ENCODE measurements at places on chromosomes 3 and 15.

- DNase-seq: no peak
These were observed 8.6 kb upstream of the SEC13 start for GRCh38 chr3:10329495-10330015.

- DNase-seq: no peak
These were observed 31.5 kb upstream of the IMPG2 start for GRCh38 chr3:101351829-101352228.

DNA sequence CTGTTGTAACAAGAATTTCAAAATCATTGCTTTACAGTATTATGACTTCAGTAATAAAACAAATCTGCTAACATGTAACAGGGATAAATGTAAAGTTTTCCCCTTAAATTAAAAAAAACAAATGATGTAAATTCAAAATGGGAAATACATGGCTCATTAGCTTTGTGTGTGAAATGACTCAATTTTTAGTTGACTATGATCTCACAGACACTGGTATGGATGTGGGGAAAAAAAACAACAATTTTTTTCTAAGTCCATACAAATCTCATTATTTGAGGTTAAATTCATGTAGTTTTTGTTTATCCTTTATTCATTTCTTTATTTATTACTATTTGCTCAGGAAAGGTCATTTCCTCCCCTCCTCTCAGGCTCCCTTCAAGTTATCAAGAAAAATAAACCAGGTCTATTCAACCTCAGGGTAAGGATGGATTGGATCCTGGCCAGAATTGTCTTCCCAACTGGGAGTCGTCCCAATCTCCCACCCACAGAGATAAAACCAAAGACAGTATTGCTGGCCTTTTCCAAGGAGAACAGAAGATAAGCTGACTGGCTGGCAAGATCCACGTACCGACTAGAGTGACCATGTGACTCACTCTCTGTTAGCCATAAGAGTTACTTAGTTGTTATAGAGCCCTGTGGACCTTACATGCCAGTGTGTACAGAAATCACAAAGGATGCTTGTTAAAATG is 373.3 kb downstream of the GAP43 start:
- DNase-seq: no peak

DNA sequence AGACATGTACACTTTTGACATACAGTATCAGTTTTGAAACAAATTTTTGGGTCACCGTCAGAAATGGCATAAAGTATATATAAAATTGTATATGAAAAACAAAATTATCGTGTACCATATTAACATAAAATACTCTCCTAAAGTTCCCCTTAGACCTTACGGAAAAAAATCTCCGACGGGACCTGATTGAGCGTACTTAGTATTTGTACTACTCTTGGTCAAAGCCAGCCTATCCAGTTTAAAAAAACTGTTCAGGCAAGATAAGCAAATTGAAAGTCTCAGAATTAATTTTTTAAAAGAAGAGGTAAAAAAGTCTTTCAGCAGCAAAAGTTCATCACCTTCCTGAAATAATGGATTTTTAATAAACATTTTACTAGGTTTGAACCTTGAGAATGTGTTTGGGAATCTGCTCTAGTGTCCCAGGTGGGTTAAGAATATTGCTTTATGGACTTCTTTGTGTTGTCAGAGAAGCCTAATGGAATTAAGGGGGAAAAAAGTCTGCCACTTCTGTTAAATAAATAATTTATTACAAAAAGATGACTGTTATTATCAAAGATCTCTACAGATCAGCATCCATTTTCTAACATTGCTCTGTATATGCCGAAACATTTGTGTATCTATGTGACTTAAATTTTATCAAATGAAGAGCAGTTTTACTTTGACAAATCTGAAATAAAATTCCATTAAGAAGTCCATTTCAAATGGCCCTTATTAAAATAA is 48.6 kb downstream of the ZBTB20 start:
- no peak for DNase-seq

DNA sequence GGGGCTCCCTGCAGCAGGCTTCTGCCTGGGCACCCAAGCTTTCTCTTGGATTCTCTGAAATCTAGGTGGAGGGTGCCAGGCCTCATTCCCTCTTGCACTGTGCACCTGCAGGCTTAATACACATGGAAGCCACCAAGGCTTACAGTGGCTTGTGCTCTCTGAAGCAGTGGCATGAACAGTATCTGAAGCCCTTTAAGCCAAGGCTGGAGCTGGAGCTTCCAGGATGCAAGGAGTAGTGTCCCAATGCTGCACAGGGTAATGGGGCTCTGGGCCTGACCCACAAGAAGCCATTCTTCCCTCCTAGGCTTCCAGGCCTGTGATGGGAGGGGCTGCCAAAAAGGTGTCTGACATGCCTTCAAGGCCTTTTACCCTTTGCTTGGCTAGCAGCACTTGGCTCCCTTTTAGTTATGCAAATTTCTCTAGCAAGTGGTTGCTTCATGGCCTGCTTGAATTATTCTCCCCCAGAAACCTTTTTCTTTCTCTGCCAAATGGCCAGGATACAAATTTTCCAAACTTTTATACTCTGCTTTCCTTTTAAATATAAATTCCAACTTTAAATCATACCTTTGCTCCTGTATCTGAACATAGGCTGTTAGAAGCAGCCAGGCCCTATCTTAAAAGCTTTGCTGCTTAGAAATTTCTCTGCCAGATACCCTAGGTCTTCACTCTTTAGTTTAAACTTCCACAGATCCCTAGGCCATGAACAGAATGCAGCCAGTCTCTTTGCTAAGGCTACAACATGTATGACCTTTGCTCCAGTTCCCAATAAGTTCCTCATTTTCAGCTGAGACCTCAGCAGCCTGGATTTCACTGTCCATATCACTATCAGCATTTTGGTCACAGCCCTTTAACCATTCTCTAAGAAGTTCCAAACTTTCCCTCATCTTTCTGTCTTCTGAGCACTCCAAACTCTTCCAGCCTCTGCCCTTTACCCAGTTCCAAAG is 201.1 kb upstream of the LRRFIP2 start:
- no peak for DNase-seq

DNA sequence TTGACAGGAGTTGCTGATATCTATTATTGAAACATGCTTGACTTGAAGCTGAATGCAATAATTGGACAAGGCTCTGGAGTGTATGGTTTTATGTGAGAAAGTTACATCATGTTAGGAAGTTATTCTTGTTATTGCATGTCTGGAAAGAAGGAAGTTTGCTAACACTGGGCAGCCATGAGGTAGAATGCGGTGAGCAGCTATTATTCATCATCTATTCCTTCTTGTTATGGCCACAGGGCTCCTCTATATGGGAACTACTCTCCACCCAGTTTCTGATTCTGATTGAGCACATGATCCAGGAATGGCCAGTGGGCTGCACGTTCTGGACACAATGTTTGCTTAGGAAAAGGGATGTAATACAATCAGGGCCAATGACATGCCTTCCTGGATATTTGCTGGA is 37.8 kb upstream of the SCN5A start:
- no peak for DNase-seq

- DNase-seq: no peak
These were observed 25.4 kb downstream of the CYP8B1 start for GRCh38 chr3:42850263-42850662.

DNA sequence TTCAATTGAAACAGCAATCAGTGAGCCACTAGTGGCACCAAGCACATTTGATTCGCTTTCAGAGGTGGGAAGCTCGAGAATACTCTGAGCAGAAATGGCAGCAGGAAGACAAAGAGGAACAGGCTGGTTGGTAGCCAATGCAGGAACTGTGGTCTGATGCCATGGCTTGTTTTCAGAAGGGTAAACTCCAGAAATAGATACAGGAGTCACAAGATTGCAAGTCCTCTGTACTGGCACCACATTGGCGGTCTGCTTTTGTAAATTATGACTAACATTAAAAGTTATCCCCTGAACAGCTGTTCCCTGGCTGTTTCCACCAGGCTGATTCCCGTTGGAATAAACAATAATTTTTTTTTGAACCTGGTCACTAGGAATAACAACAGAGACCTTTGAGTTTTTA is 35.5 kb downstream of the USF3 start:
- no peak for DNase-seq

- no peak for DNase-seq
These were observed 12.4 kb downstream of the RTP2 start for GRCh38 chr3:187689984-187690383.

GRCh38 chr3:120659285-120659684 is 22.8 kb downstream of the HGD start:
- no peak for DNase-seq

DNA sequence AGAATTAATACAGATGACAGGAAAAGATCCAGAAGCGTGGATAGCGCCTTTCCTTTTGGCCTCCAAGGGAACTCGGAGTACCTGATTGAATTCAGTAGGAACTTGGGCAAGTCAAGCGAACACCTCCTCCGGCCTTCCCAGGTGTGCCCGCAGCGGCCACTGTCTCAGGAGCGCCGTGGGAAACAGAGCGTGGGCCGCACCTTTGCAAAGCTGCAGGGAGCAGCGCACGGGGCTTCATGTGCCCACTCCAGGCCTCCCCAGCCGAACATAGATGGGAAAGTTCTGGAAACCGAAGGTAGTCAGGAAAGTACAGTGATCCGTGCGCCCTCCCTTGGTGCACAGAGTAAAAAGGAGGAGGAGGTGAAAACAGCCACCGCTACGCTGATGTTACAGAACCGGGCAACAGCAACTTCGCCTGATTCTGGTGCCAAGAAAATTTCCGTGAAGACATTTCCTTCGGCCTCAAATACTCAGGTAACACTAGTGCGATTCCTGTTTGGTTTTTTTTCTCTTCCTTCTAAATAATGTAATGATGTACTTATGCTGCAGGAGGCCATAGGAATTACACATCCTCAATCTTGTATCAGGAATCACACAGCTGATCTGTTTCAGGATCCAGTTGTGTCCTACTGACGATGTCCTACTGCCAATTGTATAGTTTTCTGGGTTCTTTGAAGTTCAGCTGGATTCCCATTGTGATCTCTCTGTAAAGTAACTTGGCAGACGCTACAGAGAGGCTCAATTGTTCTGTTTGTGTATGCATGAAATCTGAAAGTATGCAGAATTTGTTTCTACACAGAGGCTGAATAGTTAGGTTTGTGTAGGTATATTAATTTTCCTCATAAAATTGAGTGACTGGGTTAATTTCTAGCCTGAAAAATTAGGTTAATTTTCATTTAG is 63.1 kb downstream of the CGNL1 start:
- no peak for DNase-seq

DNA sequence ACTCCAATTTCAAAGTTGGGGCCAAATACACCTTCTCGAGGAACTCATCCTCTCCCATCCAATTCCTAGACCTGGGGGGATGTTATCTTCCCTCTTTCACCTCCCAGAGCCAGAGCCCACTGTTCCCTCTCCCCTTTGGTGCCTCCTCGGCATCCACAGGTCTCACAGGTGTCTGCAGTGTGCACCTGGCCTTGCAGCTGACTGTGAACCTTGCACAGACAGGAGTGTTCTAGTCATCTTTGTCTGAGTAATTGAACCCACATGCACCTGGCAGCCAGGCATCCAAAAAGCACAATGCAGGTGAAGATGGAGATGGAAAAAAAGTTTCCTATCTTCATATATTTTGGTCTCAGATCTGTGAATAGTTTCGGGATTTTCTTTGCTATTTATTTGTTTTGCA is 30.8 kb downstream of the PCOLCE2 start:
- DNase-seq: no peak

- DNase-seq: no peak
These were observed 23.2 kb upstream of the IP6K2 start for GRCh38 chr3:48739955-48740823.

- no peak for DNase-seq
These were observed 44.3 kb upstream of the ZNF385D start for GRCh38 chr3:21795152-21795837.

DNA sequence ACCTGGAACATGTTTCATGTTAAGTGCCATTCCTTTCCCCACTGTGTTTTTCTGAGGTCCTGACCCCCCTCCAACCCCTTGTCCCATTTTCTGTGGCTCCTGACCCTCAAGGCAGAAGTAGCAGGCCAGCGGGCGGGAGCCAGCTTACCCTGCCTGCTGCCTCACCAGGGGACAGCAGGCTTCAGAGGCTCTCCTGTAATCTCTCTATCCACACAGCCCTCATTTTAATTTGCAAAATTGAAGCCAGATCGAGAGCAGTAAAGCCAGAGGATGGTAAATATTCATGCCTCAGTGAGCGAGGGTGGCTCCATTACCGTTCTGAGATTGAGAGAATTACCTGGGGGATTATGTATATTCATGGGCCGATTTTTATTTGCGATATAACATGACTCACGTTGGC is 147.6 kb downstream of the DNAJB8 start:
- DNase-seq: no peak

- DNase-seq: no peak
These were observed 79.8 kb downstream of the NR1I2 start for GRCh38 chr3:119861681-119862080.

GRCh38 chr15:63172851-63173451 is 15.7 kb upstream of the RPS27L start:
- no peak for DNase-seq

DNA sequence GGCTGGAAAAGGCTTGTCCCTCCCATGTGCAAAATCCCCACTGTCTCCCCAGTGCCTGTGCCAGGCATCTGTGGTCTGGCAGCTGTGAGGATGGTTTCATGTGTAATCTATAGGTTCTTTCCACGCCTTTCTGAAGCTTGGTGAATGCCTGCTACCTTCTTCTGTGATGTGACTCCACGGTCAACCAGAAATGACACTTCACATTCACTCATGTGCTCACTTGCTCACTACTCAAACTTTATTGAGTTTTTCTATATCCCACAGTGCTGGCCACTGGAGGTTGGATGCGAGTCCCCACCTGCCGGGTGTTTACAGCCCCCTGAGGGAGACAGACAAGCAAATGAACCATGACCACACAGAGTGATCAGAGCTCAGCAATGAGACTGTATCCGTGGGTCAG is 27.9 kb upstream of the TLE3 start:
- no peak for DNase-seq

DNA sequence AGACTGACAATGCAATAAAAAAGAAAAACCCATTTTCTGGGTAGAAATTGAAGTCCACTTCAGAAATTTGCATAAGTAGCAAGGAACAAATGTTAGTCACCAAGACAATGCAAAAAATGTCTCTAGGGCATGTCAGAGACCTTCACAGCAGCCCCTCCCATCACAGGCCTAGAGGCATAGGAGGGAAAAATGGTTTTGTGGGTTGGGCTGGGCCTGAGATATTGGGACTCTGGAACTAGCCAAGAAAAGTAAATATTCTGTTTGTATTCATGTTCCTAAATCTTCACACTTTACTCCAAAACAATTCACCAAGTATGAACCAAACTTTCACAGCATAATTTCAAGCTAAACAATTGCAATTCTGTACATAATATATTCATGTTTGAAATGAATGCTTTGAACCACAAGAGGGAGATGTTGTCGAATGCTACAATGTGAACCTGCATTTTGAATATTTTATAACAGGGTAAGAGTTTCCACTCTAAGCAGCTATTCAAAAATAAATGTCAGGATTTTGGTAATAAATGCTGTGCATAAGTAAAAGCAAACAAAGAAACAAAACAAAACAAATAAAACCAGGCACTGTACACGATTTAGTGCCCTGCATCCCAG is 429.2 kb downstream of the OTOL1 start:
- DNase-seq: no peak

- DNase-seq: no peak
These were observed 241.0 kb upstream of the NR2F2 start for GRCh38 chr15:96089405-96090058.

- no peak for DNase-seq
These were observed 52.6 kb downstream of the ERC2 start for GRCh38 chr3:56415652-56416051.

GRCh38 chr3:30894521-30895251 is at the start of gene GADL1:
TSS of gene GADL1 (minus strand) at chr3:30894661. CDS start at chr3:30894614, 47 bp downstream.
- DNase-seq: no peak

GRCh38 chr15:74044267-74045110 is 37.9 kb downstream of the GOLGA6A start:
- no peak for DNase-seq

- no peak for DNase-seq
These were observed 174.7 kb upstream of the IL12A start for GRCh38 chr3:159813822-159814531.
